ENCODE measurements at places on chromosomes 2 and 18.

GRCh38 chr2:143706354-143706753 lies 577.1 kb downstream of the ARHGAP15 start:
- no peak for DNase-seq

DNA sequence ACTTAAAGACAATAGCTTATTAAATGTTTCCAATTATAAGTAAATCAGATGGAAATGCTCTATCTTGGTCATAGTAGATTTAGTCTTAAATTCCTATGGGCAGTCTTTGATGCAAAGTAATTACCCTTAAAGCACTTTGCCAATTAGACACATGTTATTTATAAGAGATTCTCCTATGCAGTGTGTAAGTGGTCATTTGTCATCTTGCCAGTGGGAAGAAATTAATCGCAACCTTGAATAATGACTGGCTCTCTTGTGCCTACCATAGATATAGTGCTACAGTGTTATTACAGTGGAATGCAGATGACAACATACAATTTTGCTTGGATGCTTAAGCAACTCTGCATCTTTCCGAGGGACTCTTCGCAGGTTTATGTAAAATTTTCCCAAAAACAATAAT lies 311.0 kb upstream of the THUMPD2 start:
- no peak for DNase-seq

- no peak for DNase-seq
Observed at GRCh38 chr2:109497463-109497862, 116.3 kb downstream of the SEPTIN10 start.

GRCh38 chr18:55857956-55858355 lies 270.0 kb upstream of the TCF4 start:
- DNase-seq: no peak

- DNase-seq: no peak
Observed at GRCh38 chr2:13260402-13260801, 543.7 kb downstream of the TRIB2 start.

- DNase-seq: peak; percentile 40
Observed at GRCh38 chr2:46967990-46968647, 52.5 kb upstream of the MCFD2 start.

GRCh38 chr2:37501113-37501512 lies 156.7 kb downstream of the QPCT start:
- DNase-seq: no peak

- DNase-seq: no peak
Observed at GRCh38 chr2:239912938-239913635, 112.1 kb downstream of the NDUFA10 start.

GRCh38 chr2:236521556-236521955 lies 48.1 kb upstream of the ACKR3 start:
- DNase-seq: no peak

GRCh38 chr2:12543978-12544558 lies 172.7 kb upstream of the TRIB2 start:
- DNase-seq: no peak

DNA sequence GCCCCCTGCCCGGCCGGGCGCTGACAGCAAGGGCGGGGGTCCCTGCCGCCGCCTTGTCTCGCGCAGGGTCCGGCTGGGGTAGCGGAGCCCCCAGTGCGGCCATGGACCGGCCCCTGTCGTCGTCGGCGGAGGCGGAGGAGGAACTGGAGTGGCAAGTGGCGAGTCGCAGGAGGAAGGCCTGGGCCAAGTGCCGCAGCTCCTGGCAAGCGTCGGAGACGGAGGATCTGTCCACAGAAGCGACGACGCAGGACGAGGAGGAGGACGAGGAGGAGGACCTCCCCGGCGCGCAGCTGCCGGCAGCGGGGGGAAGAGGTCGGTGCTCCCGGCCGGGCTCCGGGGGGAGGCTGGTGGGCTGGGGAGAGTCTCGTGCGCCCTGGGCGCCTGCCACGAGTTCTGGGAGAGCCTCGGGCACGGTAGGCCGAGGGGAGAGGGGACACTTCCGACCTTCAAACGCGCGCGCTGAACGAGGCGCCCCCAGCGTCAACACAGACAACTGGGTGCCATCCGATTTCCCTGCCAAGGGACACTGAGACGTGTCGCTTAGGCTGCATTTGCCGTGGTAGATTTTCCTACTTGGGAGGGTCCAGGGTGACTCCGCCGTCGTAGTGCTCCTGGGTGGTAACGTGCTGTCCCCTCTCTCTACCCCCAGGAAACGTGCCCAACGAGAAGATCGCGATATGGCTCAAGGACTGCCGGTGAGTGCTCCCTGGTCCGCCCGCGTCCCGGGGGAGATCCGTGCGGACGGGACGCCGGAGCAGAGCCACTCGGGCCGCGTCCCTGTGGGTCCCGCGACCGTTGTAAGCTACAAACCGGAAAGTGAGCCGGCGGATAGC lies 652 bp downstream of the ITPRID2 start:
- peak; percentile 79 for DNase-seq

DNA sequence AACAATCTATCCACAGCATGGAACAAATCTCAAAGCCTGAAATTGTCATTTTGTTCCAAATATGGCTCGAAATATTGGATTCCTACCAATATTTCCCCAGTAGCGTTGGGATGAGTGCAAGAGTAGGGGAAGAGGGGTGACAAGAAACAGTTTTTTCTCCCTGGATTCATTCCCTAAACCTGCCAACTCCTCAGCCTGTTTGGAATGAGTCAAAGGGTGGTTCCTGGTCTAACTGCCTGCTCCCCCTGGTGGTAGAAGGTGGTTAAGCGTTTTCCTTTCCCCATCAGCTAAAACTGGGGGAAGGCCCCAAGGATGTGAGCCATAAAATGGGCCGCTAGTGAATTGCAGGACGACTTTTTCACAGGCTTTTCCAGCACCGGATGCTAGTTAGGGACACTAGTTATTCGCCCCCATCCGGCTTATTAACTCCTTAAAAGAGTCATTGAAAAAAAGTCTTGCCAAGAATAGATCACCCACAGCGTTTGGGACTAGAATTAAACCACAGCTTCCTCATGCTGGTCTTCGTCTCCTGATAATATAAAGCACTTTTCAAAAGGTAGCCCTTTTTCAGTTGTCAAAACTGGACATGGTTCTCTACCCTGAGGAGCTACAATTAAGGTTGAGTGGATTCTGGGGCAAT lies 72.5 kb downstream of the DHRS9 start:
- DNase-seq: peak; percentile 60

DNA sequence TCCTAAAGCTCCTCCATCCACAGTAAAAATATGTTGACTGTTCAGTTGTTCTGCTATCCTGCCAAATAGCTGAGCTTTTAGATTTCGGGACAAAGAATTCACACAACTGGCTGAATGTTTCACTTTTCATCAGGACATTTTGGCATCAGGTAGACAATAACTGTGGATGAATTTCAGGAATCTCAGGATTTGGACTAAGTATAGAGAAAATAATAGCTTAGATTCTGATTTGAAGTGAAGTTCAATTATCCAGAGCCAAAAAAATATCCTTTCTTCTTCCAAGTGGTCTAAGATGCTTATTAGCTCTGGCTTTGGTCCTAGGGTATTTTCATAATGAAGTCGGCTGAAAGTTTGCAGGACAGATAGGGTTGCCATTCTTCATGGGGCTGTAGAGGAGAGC lies 16.1 kb downstream of the KCNE4 start:
- no peak for DNase-seq

DNA sequence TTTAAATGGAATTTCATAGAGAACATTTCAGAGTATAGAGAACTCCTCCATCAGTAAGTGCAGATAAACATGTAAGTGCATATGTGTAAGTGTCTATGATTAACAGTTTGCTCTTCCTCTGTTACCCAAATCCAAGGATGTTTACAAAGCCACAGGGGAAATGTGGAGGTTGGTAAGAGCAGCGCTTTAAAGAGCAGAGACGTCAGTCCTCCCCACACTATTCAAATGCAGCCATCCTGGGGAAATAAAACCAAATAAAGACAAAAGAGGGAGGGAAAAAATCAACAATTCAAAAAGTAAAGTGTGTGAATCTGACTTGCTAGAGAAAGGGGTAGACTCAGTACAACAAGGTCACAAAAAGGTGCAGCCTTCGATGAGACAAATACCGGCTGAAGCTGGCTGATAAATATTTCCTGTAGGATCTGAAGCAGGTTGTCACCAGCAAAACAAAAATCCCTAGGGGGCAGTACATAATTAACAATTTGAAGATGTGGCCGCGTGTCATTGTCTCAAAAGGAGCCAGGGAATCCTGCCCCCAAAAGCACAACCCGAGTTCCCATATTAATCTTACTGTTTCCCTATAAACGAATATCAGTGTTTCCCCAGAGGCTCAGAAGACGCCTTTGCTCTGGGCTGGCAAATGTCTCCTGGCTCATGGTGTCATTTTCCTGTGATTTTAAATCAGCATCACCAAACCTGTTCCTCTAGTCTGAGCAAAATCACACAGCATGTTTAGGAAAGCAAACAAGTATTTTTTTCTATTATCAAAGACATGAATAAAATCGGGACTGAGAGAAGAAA lies 216.5 kb downstream of the CDCA7 start:
- DNase-seq: no peak

GRCh38 chr2:71466301-71467179 lies 13.2 kb downstream of the DYSF start:
- DNase-seq: no peak

Measured in amygdala (tissue), 56 donors.